ENCODE measurements at places on chromosomes 4 and X.

GRCh38 chr4:168744021-168744420 is 247.2 kb downstream of the PALLD start:
- DNase-seq = no peak

- no peak for DNase-seq
Observed at GRCh38 chrX:71941145-71941544, 30.5 kb downstream of the NHSL2 start.

DNA sequence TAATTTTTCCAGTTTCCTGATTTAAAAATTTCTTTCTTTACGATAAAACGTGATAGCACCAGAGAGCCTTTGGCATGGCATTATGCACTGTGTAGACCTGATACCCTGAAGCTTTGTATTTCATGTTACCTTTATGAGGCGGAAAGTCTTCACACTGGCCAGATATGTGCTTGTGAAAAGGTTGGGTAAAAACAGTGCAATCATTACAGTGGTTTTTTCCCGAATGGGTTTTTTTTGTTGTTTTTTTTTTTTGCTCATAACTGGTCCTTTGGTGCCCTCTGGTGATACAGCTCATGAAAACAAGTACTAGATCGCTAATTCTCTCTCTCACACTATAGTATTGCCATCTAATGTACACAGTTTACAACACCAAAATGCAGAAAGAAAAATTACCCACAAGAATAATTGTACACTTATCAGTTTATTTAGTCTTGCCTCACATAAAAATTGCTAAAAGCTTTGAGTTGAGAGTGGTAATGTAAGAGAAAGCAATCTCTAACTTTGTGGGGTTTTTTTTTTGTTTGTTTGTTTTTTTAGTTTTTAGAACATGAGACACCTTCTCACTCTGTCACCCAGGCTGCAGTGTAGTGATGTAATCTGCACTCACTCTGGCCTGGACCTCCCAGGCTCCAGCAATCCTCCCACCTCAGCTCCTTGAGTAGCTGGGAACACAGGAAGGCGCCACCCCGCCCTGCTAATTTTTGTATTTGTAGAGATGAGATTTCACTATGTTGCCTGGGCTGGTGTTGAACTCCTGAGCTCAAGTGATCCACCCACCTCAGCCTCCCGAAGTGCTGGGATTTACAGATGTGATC is 21.3 kb downstream of the SPCS3 start:
- peak; percentile 32 for DNase-seq

- DNase-seq = no peak
Observed at GRCh38 chr4:10119773-10120172, 3.2 kb upstream of the WDR1 start.

DNA sequence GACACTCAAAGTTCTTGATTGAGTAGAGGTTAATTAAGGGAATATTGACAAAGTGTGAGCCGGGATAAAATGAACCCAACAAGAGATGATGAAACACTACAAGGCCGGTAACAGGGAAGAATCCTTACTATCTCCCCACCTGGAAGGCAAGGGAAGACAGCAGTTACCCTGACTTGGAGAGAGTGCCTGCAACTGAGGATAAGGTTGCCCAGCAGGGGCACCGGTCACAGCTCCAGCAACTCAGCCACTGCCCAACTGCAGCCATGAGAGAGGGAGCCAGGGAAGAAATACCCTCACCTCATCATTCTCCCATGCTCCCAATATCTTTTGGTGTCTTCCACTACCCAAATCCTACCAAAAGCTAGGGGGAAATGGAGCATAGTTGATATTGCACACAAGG is 212.7 kb downstream of the KCTD8 start:
- no peak for DNase-seq

DNA sequence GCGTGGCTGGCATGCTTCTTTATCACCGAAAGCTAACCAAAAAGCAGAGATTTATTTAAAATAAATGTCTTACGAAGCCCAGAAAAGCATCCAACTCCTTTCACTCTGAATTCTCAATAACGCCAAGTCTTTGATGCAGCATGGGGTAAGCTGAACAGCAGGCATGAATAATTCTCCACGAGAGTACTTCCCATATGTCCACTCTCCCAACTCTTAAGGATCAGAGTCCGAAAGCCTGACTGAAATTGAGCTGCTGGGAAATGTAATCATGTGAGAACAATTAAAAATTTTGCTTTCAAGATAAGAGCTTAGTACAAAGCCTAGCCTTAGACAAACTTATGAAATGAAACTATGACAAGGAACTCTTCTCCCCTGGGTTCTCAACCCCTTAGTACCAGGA is 7.5 kb upstream of the SLC39A8 start:
- no peak for DNase-seq

DNA sequence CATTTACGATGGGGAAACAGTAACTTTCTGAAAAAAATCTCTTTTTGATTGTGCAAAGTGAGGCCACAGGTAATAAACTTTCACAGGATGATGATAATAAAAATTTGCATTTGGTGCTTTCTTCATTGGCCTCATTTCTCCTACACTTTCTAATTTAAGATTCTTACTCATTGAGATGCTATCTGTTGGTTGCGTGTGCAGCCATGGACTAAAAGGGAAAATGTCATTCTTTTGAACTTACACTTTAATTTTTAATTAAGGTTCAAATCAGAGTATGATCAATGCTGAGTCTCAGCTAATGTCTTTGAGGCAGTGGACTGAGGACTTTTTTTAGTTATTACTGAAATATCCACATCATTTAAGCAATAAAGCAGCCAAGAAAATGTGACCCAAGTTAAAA is 87.6 kb downstream of the SEL1L3 start:
- DNase-seq = no peak

- DNase-seq = no peak
Observed at GRCh38 chrX:37603938-37604409, 32.5 kb downstream of the LANCL3 start.

- no peak for DNase-seq
Observed at GRCh38 chr4:54225598-54226403, 3.3 kb upstream of the PDGFRA start.

- DNase-seq = no peak
Observed at GRCh38 chr4:188127214-188127874, 11.9 kb upstream of the TRIML1 start.

GRCh38 chr4:102817613-102818268 is 9.6 kb downstream of the UBE2D3 start:
- DNase-seq = no peak

DNA sequence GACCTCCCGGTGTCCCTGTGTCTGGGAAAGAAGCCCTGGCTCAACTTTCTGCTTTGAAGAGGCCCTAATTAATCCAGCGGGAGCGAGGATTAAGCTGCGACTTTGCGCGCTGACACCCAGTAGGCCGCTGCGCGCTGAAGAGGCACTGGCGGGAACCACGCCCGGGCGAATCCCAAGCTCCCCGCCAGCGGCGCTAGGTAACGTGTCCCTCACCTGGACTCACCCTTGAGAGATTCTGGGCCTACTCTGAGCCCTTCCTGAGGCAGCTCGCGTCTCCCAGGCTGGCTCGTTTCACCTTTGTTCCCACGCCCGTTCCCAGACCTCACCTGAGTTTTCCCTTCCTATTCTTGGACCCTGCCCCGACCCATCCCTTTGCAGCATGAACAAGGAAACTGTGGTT is 616 bp upstream of the KLHL34 start:
- no peak for DNase-seq

- no peak for DNase-seq
Observed at GRCh38 chr4:174418640-174419212, 103.6 kb downstream of the HPGD start.

GRCh38 chr4:76208005-76208765 is 5.4 kb downstream of the SCARB2 start:
- DNase-seq = no peak

- no peak for DNase-seq
Observed at GRCh38 chrX:54922547-54922946, 1.9 kb downstream of the TRO start.

GRCh38 chrX:18075603-18076002 is 145.1 kb downstream of the BEND2 start:
- no peak for DNase-seq

- DNase-seq = no peak
Observed at GRCh38 chr4:7985891-7986441, 46.3 kb upstream of the AFAP1 start.

GRCh38 chr4:108398316-108398715 is 222.1 kb upstream of the RPL34 start:
- no peak for DNase-seq

DNA sequence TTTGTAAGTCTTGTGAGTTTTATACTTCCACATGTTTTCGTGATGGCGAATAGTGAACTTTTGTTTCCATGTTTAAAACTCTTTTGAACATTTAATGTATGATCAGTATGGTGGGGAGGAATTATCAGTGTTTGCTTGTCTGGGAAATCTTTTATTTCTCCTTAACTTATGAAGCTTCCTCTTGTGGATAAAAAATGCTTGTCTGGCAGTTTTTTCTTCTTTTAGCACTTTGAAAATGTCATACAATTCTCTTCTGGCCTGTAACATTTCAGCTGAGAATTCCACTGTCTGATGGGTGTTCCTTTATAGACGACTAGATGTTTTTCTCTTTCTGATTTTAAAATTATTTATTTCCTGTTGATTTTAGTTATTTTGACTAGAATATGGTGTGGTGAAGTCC is 576.0 kb downstream of the DACH2 start:
- DNase-seq = no peak

DNA sequence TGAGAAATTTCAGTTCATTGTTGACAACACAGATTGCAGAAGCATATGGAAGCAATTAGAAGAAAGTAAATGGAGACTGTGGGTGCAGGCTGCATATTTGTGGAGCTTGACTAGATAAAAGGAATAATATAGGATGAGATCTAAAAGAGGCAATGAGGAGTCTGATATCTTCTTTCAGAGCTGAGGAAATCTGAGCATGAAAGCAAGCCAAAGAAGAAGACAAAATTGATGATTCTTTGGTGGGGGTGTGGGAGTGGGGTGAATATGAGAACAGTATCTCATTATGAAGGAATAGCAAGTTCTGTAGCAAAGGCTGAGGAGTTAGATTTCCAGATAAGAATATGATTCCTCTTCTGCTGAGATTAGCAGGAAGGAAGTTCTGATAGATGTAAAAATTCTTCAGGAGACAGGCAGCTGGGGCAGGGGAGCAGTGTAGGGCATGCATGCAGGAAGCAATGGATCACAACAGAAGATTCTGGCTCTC is 6.1 kb upstream of the PDHA2 start:
- no peak for DNase-seq
